Effector memory CD4-positive, alpha-beta T cell (primary cell): ENCODE measurements at places on chromosomes 1 and 21.

- H3K4me1 ChIP-seq, result no peaks in the 10 kb centered on the region
- peaks cover 6% of the 10 kb centered on the region for H3K36me3 ChIP-seq
- no peaks in the 10 kb centered on the region for H3K27me3 ChIP-seq
- no peak overlapping the region for H3K4me3 ChIP-seq
- H3K27ac ChIP-seq, result no peak overlapping the region
Observed at GRCh38 chr1:167964646-167965045, 27.8 kb upstream of the MPC2 start.

GRCh38 chr1:183911285-183911684 is 106.4 kb downstream of the RGL1 start:
- no peak for DNase-seq
- no peaks in the 10 kb centered on the region for H3K36me3 ChIP-seq
- no peaks in the 10 kb centered on the region for H3K4me1 ChIP-seq
- no peaks in the 10 kb centered on the region for H3K27me3 ChIP-seq

DNA sequence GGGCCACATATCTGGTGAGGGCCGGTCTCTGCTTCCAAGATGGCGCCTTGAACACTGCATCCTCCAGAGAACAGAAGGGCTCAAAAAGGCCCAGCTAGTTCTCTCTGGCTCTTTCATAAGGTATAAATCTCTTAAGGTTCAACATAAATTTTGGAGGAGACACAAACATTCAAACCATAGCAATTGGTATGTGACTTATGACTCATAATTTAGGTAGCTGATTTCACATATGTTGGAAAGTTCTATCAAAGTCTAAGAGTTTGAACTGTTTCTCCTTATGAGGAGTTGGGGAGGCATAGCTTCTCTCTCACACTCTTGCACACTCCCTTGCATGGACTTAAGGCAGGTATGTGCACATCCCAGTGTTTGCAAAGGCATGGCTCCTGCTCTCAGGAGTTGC is 5.1 kb upstream of the FYB2 start:
- no peaks in the 10 kb centered on the region for H3K4me1 ChIP-seq
- no peaks in the 10 kb centered on the region for H3K36me3 ChIP-seq
- no peak overlapping the region for H3K27ac ChIP-seq
- DNase-seq, result no peak
- no peak overlapping the region for H3K4me3 ChIP-seq
- H3K27me3 ChIP-seq, result no peaks in the 10 kb centered on the region

DNA sequence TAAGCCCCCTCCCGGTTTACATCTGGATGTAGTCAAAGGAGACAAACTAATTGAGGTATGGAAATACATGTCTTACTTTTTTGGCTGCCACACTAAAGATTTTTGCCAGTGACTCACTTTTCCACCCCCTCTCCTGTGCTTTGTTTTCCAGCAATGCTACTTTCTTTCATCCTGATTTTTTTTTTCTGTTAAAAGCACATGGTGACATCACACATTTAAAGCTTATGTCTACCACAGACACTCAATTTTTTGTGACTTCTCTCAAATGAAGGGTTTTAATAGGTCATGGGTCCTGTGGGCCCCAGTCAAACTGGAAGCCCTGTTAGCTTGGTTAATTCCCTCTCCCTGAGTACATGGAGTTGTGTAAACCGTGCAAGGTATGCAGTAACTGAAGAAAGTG is 2.2 kb downstream of the PPP1R8 start:
- H3K27ac ChIP-seq, result no peak overlapping the region
- DNase-seq, result no peak
- H3K4me1 ChIP-seq, result peaks cover 11% of the 10 kb centered on the region
- peaks cover 6% of the 10 kb centered on the region for H3K36me3 ChIP-seq

- no peak overlapping the region for H3K4me3 ChIP-seq
- no peaks in the 10 kb centered on the region for H3K27me3 ChIP-seq
- H3K4me1 ChIP-seq, result peaks cover 16% of the 10 kb centered on the region
- DNase-seq, result no peak
Observed at GRCh38 chr1:193108471-193108870, 3.3 kb upstream of the GLRX2 start.
